ENCODE measurements at places on chromosomes 5 and 9.
A peak's percentile ranks its signal among the peaks of the same experiment; 100 is the strongest.

GRCh38 chr9:2083479-2083878 lies 68.3 kb downstream of the SMARCA2 start:
- DNase-seq = no peak

- DNase-seq = peak; percentile 56
These were observed 28.2 kb upstream of the LPAR1 start for GRCh38 chr9:111066468-111066867.

DNA sequence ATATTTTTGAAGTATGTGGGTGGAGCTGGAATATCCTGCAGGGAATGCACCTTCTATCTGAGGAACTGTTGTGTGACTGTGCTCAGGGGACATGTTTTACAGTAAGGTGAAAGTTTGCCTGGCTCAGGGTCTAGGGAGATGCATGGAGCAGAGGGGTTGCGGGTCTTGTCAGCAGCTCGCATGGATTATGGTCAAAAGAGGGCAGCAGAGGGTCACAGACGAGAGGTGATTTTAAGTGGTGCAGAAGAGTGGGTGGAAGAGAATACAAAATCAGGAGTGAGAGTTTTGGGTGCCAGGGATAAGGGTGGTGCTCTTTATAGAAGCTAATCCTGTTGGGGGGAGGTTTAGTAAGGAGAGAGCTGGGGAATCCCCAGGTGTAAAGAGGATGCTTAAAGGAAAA lies 53.5 kb upstream of the GRIN3A start:
- DNase-seq = no peak

GRCh38 chr5:16916262-16916878 lies 19.7 kb downstream of the MYO10 start:
- DNase-seq = peak; percentile 86

GRCh38 chr9:116572095-116572748 lies 114.9 kb upstream of the TRIM32 start:
- peak; percentile 94 for DNase-seq

- no peak for DNase-seq
These were observed 7.4 kb downstream of the CPLX2 start for GRCh38 chr5:175878544-175879438.

- no peak for DNase-seq
These were observed 136.1 kb downstream of the PDE4D start for GRCh38 chr5:59757442-59757841.

DNA sequence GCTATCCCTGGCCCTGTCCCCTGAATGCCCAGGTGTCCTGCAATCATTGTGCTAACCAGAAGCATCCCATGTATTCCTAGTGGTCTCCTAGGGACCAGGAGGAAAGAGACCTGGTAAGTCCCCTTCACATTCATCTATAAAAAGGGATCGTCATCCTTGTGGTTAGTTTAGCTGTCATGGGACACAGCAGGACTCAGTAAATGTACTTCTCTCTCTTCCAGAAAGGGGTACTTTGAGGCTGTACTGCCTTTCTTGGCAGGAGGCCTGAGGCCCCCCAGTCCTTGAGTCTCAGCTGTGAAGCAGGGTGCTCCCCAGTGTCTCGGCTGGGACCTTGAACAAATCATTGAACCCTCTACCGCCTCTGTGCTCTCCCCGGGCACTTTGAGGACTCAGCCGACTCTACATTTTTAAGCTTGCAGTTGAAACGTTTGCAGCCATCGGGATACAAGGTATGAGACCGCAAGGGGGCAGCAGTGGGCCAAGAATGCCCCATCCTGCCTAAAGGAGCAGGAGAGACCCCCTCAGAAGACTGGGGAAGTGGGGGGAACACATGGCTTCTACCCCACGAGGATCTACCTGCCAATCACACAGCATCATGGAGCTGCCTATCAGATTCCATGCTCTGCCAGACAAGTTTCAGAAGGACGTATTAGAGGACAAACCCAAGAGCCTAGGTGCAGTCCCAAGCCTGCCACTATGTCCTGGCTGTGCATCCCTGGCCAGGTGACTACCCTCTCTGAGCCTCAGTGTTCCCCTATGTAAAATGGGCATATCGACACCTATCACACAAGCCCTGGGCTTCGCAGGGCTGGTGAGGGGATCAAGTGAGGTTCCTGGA lies 2.4 kb upstream of the PHYKPL start:
- DNase-seq = peak; percentile 84

DNA sequence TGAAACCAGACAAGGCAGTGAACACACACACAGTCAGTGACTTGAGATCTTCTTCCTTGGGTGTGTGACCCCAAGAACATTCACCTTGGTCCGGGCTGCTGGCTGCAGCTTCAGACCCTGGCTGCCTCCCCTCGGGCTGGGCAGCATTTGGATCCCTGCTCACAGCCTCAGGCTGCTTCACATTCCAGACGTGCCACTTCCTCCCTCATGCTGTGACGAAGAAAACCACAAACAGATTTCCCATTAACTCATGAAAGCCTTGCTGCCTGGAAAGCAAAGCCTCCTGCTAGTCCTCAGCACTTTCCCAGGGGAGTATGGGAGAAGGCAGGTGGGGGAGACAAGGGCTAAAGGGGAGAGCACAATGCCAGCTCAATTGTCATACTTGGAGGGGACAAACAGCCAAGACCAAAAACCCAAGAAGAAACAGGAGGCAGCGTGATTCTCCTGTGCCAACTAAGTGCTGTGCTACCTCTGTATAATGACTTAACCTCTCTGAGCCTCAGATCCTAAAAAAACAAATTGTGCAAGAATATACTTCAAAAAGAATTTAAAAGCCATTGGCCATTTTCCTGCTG lies 594.6 kb upstream of the BRINP1 start:
- peak; percentile 90 for DNase-seq

- DNase-seq = peak; percentile 70
These were observed 172.3 kb downstream of the GNA14 start for GRCh38 chr9:77475641-77476473.

- DNase-seq = no peak
These were observed 26.4 kb downstream of the ANXA6 start for GRCh38 chr5:151130922-151131891.

- no peak for DNase-seq
These were observed 142.7 kb downstream of the MLLT3 start for GRCh38 chr9:20479419-20480155.

DNA sequence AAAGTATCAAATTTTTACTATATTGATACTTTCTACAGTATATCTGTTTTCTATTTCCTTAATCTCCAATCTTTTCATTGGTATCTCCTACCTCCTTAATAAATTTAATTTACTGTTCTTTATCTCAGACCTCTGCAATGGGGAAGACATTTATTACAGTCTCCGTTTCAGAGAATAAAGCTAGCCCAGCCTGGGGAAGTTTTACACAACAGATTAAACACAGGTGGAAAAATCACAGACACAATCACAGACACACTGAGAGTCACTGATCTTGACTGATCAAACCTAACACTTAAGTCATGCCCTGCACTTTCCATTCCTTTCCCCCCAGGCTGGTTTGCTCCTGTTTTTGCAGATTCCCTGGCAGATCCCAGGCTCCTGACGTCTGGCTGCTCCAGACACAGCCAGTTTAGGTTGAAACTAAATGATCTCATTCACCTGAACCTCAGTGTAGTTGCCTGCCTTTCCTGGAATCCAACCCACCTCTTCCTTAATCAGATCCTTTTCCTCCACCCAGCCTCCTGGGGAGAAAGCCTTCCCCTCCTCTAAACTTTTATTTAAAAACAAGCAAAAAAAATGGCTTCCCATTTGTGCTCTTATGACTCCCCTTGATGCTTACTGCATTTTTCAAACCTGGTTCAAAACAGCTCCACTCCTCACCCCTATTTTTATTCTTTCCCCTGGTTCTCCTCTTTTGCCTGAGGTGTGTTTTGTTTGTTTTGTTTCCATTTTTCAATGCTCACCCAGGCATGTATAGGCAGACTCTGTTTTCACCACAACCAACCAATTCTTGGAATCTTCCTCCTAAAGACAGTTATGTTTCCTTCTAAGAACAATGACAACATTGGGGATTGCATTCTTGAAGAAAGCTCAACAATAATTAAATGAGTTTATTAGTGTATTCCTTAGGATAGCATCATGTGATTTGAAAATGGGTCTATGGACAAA lies 29.5 kb upstream of the OSMR start:
- DNase-seq = no peak

- no peak for DNase-seq
These were observed 170.8 kb upstream of the NR3C1 start for GRCh38 chr5:143574236-143574635.

GRCh38 chr5:172853355-172853975 lies 19.4 kb downstream of the ERGIC1 start:
- DNase-seq = peak; percentile 73

GRCh38 chr9:2448193-2448738 lies 173.3 kb upstream of the VLDLR start:
- DNase-seq = no peak

- DNase-seq = no peak
These were observed 334.4 kb upstream of the ACTBL2 start for GRCh38 chr5:57817001-57817453.

DNA sequence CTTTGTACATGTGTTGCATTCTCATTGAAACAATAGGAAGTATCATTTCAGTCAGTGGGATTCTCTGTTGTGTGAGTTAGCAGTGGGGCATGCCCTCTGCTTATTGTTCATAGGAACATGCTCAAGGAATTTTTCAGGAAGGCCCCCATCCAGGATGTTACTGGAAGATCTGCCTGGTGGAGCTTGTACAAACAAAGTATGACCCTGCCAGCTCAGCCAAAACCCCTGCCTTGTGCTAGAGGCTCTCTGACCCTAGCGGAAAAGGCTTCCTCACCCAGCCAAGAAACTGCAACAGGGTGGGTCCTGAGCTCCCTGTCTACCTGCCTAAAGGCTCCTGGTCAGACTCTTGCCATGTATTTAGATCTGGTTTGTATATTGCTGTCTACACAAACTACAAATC lies 43.2 kb downstream of the MRRF start:
- DNase-seq = no peak

- DNase-seq = no peak
These were observed 148.2 kb downstream of the FBXL17 start for GRCh38 chr5:108233617-108234155.

GRCh38 chr5:132394667-132395259 lies 25.3 kb downstream of the SLC22A5 start:
- DNase-seq = no peak

- no peak for DNase-seq
These were observed 7.3 kb upstream of the FCN1 start for GRCh38 chr9:134925011-134925511.

DNA sequence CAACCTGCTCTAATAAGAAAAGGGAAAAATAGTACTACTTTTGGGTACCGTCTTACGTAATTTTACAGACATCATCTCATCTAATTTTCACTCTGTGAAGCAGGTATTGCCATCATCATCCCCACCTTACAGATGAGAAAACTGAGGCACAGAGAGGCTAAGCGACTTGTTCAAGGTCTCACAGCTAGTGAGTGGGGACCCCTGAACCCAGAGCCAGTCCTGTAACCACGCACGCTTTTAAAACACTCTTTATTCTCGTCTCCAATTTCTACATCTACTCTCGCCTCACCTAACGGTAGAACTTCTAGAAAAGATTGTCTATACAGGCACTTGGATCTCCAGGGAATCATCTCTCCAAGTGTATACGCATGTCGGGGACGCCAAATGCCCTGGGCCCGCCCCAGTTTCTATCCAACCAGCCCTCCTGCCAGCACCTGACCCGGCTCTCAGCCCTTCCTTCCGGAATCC lies 1.5 kb upstream of the TRAF1 start:
- no peak for DNase-seq

GRCh38 chr9:31272456-31273295 lies 1111.8 kb upstream of the ACO1 start:
- DNase-seq = no peak

DNA sequence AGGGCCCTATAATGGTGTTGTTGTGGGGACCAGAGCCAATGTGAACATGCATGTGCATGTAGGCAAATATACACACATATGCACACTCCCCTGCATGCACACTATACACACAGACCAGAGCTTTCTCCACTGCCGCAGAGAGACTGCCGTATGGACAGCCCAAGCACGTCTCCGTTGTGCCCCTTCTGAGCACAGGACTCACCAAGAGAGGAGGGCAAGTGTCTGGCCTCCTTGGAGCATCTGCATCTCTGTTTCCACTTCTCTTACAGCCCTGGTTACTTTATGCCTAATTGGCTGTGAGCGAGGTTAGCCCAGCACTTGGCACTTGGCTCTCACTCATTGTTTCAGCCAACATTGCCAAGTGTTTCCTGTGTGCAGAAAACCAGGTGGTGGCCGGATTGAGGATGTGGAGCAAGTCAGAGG lies 30.4 kb downstream of the CSF2 start:
- no peak for DNase-seq
